ENCODE measurements at places on chromosomes 5 and 9. TPM values are rescaled to one million over a fixed set of nuclear protein-coding genes. Genes with fewer than 3 reads are reported as not detected.

DNA sequence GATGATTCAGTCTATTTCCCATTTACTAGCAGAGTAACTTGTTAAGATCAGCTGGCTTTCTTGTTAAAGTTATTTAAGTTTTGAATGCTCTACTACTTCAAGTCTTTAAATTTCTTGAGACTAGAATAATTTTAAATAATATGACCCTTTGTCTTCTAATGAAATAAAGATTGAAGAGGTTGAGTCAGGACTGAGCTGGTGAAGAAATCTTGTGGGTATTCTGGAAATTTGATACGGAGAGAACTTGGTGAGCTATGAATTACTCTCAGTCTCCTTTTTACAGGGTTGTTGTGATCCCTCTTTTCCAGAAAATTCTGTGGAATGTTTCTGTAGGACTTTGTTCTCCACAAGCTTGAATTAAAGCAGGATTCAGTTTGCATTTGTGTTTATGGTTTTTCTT is 29.3 kb downstream of the RNF20 start:
- ATAC-seq: no peak

Gene SPATA31D4
- total RNA-seq: not detected

- ATAC-seq: no peak
Observed at GRCh38 chr5:1789834-1790471, 9.7 kb downstream of the MRPL36 start.

Gene GABRA6
- not detected for total RNA-seq

Gene PCDHGC5
- 0.07 TPM for total RNA-seq

Data from gastroesophageal sphincter (tissue), 4 donors.